Activated T-helper 17 cell treated with anti-CD3 and anti-CD28 coated beads, Interleukin-2, amount 50 U/mL, for 72 hours (primary cell): ENCODE measurements at places on chromosomes 12 and 14. TPM values are rescaled to one million over a fixed set of nuclear protein-coding genes. Genes with fewer than 3 reads are reported as not detected.

RNU4-1 gene
- total RNA-seq, result 2,108 TPM

FAM186B gene
- 0.11 TPM for total RNA-seq

SFSWAP gene
- total RNA-seq, result 55.8 TPM

LHX5 gene
- total RNA-seq, result not detected

SLC39A5 gene
- 0.41 TPM for total RNA-seq

FAM181A gene
- not detected for total RNA-seq

LIN7A gene
- total RNA-seq, result not detected

P3H3 gene
- not detected for total RNA-seq

TAS2R8 gene
- total RNA-seq, result not detected

- peak; percentile 47 for ATAC-seq
Observed at GRCh38 chr12:6647083-6647604, at the start of gene ACRBP. Gene ACRBP (minus strand): TSS chr12:6647432. CDS start chr12:6647366, 66 bp downstream.

DNA sequence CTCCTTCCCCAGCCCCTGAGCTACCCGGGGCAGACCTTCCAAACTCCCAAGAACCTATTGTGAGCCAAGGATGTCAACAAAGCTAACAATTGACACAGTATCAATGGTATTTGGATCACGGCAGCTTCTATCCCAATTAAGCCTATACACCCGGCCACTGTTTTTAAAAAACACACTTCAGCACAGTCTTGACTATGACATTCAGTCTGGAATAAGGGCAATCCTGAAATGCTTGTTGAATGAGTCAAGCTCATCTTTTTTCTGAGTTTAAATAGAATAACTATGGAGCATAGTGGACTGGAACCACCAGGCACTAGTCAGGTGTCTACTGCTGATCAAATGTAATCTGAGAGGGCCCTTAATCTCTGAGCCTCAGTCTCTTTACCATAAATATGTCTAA, 5.7 kb downstream of the DENND5B start:
- no peak for ATAC-seq

- ATAC-seq, result no peak
Observed at GRCh38 chr14:103103461-103104388, 9.2 kb downstream of the EXOC3L4 start.

- no peak for ATAC-seq
Observed at GRCh38 chr14:92719890-92720323, 28.5 kb downstream of the LGMN start.

GRCh38 chr14:91354979-91355685, 62.5 kb downstream of the CCDC88C start:
- peak; percentile 25 for ATAC-seq

- no peak for ATAC-seq
Observed at GRCh38 chr12:8466241-8466640, 10.5 kb downstream of the CLEC6A start.

DNA sequence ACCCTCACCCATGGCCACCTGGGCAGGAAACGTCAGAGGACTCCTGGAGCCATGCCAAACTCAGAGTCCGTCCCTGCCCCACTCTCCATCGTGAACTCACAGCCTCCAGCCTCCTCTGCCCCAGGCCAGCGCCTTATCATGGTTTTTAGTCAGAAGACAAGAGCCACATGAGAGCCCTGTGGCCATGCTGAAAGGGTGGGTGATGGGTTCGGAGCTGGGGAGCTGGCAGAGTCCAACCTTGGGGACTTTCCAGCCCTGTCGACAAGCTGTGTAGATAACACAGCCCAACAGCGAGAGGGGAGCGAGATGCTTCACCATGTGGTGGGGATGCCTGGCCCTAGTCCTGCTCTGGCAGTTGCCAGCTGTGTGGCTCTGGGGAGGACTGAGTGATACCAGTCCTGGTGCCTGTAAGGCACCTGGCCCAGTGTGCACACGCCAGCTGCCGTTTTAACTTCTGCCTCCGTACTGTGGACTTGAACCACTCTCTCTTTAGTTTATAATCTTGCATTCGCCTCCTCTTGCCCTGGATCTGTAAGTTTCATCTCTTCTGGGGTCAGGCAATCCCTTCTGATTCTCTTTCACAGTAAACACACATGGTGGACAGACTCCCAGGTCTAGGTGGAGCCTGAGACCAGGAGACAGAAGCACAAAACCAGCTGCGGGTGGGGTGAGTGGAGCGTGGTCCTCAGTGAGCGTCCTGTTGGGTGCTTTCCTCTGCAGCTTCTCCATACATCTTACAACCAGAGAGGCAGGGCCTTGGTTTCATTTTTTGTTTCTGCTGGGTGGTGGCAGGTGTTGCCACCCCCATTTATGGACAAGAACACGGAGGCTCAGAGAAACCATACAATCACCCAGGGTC, 55.3 kb downstream of the RIN3 start:
- no peak for ATAC-seq

DNA sequence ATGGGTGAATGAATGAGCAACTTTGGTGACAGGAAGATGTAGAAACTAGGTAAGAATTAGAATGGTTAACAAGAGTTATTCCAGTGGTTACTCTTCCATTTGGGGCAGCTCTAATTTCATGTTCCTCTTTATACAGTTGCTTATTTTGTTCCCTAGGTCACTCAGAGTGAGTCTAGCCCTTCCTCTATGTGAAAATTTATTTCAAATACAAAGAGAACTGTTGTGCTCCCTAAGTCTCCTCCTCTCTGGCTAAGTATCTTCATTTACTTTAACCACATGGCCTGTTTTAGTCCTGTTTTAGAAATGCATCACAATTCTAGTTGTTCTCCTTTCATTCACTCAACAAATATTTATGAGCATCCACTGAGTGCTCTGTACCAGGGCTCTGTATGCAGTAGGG, 51.1 kb upstream of the HIF1A start:
- ATAC-seq, result no peak

DNA sequence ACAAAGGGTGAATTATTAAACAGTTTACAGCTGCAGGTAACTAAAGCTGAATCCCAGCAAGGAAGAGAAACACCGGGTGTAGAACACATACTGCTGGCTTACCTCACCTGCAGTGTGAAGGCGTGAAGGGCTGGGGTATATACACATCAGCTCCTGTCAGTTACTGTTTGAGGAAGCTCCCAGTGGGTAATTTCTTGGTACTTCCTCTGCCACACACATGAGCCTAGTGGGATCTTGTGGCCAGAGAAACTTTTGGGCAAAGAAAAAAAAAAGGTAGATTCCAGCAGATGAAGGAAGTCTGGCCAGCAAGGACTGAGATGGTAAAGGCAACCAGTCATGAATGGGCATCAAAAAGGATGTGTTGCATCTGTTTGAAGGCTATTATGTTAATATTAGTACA, 14.0 kb upstream of the GPR33 start:
- ATAC-seq, result no peak

DNA sequence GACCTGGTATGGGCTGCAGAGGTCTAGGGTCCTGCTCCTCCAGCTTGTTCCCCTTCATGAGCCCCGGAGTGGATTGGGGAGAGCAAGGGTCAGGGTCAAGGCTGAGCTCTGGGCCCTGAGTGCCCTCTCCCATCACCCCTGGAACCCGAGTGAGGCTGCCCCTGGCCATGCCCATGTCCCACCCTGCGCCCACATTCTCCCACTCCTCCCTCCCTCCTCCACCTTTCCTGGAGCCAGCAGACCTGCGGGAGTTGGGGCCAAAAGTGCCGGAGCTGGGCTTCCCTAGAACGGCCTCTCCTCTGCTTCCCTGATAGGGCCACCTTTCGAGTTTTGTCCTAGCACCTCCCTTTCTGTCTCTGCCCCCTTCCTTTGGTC, 590 bp downstream of the SCNN1A start:
- no peak for ATAC-seq

DNA sequence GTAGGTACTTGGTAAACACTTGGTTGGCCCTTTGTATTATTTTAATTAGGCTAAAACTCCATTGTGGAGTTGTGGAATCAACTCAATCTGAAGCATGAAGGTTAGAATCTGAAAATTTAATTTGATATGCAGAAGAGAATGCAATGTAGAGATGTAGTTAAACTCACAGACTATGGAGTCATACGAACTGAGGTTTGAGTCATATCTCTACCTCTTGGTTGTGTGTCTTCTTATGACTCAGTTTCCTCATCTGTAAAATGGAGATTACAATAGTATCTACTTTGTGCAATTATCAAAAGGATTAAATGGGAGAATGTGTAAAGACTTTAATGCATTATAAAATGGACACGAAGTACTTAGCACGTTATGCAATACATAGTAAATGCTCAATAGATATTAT, 146.0 kb upstream of the IFNG-AS1 start:
- peak; percentile 92 for ATAC-seq

DNA sequence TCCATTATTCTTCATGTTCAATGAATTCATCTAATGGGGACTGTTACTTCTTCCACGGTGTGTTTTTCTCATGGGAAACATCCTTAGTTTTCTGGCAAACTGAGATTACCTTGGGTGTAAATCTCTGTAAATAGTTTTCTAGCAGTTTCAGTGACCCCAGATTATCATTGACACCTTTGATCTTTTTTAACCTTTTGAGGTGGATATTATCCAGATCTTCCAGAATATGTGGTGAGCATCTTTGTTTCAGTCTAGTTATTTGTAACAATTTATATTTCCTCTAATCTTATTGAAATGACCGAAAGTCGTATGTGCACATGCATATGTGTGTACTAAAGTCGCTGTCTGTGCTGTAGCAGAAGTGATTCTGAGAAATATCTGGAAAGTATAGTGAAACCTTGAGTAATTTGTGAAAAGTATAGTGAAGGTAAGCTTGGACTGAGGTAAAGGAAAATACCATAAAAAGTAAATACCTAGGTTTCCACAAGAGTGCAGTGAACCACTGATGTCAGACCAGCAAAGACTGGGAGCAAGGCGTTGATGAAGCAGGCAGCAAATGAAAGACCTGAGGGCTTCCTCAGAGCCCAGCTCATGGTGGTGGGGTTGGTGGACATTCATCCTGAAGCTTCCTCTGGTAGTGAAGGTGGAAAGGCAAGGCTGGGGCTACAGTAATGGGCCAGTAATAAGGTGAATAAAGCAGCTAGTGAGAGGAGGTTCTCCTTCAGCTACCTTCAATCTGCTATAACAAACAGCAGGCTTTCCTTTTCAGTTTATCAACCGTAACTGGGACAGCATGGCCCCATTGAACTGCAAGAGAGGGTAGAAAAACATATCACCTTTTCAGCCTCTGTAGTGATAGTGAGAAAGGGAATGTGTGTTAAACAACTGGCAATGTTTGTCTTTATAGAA, 480.2 kb upstream of the FBXO33 start:
- peak; percentile 82 for ATAC-seq

DNA sequence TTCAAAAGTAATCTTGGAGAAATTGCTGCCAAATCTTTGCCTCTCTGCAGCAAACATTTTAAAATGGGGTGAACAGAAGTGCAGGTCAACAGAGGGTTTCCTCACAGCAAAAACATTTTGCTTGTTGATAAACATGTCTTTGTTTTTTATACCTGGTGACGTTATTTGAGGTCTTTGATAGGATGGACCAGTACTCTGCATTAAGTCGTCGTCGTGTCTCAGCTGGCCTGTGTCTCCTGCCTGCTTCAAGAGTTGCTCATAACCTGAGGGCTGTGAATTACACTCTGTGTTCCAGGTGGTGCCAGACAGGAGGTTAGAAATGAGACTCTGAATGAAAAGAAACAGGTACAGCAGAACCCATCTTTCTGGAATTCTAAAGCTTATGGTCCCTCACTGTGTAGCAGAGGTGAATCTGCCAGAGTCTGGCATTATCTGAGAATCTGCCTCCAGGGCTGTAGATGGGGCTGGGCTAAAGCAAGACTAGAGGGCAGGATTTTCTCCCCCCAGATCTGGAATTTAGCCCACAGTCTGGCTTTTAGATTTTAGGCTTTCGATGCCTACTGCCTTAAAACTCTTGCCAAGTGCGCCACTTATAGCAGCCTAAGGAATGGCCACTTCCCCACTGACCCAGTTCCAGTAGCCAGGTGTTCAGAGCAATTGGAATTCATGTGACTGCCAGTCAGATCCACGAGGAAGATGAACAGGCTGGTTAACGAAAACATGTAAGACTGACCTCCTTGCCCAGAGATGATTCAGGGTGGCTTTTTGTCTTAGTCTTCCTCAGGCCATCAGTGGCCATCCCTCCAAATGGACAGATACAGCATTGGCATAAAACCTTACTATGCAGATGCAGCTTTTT, 161.2 kb downstream of the PRKCH start:
- no peak for ATAC-seq

DNA sequence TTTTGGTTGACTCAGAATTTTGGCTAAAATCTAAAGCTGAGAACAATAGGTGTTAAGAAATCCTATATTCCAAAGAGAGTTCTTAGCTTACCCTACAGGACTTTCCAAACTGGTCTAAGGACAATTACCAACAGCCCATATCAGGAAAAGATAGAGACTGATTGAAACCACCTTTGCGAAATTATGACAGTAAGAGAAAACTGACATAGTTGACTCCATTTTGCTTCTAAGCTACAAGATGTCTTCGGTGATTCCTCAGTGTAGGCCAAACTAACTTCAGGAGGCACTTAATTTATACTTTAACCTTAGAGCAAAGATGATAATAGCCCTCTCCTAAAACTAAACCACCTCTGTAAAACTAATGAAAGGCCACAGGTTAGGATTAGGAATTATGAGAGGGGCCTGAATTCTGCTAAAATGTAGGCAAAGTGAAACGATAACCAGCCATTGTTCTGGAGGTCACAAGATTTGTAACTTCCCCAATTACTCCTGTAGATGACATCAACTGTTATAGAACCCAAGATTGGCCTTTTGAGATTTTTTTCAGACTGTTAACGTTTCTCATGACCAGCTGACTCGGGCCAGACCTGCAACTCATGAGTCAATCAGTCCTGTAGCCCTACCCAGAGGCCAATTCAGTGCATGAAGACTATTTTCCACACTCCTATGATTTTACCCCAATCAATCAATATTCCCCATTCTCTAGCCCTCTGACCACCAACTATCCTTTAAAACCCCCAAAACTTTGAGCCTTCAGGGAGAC, 43.0 kb downstream of the KLRG1 start:
- peak; percentile 25 for ATAC-seq

DNA sequence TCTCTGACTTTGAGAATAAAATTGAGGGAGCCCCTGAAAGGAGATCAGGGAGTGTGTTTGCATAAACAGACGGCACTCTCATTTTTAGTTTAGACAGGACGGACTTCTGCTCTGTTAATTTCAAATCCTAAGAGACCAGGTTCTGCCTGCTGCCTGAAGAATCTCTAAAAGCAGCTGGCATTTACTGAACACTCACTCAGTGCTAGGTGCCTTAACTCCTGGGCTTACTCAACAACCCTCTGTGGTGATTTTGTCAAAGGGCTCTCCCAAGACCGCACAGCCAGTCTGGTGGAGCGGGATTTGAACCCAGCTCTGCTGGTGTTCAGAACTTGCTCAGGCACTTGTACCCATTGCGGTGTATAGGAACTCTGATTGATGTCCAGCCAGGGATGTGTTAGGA, 2.2 kb downstream of the ORAI1 start:
- no peak for ATAC-seq

DNA sequence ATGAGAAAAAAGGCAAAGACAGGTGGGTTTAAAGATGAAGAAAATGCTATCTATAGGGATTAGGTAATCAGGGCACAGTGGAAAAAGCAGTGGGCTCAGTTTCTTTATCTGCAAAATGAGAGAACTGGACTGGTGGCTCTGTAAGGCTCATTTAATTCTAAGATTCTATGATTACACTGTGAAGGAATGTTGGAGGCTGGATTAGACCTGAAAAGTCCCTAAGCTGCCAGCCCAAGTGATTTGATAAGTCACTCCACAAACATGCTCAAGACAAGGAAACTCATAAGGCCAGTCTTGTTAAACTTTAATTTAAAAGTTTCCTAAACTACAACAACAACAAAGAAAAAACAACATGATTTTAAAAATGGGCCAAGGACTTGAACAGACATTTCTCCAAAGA, 75.1 kb downstream of the DCAF5 start:
- ATAC-seq, result no peak

- ATAC-seq, result peak; percentile 80
Observed at GRCh38 chr12:103905730-103906349, 24.4 kb upstream of the HSP90B1 start.

GRCh38 chr14:104339829-104340228, 201.4 kb downstream of the KIF26A start:
- ATAC-seq, result no peak

GRCh38 chr12:5195244-5195643, 151.6 kb downstream of the KCNA5 start:
- ATAC-seq, result no peak
